Stimulated activated CD4-positive, alpha-beta T cell treated with anti-CD3 and anti-CD28 coated beads, Interleukin-12 subunit alpha, Interleukin-12 subunit beta, amount 100 ng/mL, for 48 hours (primary cell): ENCODE measurements at places on chromosomes 2 and 18.

GRCh38 chr2:152706477-152707021 lies 10.7 kb downstream of the PRPF40A start:
- DNase-seq = no peak

- no peak for DNase-seq
Measured at GRCh38 chr2:48567671-48568070, 37.7 kb downstream of the STON1 start.

GRCh38 chr18:57075716-57076400 lies 71.0 kb upstream of the BOD1L2 start:
- no peak for DNase-seq

DNA sequence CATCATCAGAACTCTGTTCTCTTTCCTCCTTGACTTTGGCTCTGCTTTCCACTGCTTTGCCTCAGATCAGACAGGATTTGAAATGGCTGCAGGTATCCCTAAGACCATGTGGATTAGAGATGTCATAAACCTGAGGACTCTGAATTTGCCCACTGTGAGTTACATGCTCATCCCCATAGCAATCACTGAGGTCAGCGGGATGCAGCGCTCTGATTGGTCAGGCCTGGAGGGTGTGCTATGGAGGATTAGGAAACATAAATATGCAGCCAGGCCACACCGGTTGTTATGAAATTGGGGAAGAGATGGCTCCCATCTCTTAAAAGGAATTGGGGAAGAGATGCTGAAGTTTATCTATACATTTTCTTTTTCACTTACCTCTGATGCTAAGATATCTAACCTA lies 73.7 kb upstream of the DNAJC10 start:
- no peak for DNase-seq

DNA sequence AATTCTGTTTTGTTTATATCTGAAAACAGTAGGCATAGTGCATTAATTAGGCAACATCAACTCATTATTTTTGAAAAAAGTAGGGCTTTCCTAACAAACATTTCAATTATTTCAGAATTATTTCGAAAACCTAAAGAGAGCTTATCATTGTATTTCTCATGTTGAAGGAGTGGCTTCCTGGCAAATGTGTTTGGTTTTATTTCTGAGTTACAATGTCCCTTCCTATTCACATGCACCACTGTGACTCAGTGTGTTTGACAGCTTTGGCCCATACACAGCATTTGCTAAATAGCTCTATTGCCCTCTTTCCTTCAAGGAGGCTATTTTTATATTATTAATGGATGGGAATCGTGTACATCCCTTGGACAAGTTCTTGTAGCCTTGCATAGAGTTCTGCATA lies 205.9 kb downstream of the PTGR3 start:
- no peak for DNase-seq

- DNase-seq = no peak
Measured at GRCh38 chr2:17270894-17271293, 247.3 kb downstream of the RAD51AP2 start.
